Stimulated activated CD8-positive, alpha-beta memory T cell treated with anti-CD3 and anti-CD28 coated beads, Interleukin-15, amount 100 ng/mL, for 48 hours (primary cell): ENCODE measurements at places on chromosomes 6 and 20.

DNA sequence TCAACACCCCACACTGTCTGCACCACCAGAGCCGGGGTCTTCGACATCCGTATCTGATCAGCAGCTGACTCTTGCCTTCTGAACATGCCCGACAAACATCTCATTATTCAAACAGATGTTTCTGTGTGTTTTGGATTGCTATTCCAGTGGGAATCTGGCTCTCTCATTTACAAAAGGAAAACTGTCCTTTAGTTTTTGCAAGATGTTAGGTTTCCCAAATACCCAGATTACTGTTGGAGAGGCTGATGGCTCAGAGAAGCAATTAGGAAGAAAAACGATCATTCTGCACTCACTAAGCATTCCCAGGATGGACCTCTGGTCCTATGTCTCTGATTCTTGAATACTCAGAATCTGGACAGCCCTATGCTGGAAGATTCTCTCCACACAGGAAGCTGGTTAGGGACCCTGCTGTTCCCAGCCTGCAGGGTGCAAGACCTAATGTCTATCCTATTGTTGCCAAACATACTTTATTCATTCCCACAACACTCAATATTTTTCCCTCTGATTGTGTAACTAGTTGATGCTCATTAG lies 532.9 kb downstream of the CDH26 start:
- no peak for DNase-seq

- DNase-seq: no peak
These were observed 11.0 kb downstream of the RRBP1 start for GRCh38 chr20:17671011-17671410.

DNA sequence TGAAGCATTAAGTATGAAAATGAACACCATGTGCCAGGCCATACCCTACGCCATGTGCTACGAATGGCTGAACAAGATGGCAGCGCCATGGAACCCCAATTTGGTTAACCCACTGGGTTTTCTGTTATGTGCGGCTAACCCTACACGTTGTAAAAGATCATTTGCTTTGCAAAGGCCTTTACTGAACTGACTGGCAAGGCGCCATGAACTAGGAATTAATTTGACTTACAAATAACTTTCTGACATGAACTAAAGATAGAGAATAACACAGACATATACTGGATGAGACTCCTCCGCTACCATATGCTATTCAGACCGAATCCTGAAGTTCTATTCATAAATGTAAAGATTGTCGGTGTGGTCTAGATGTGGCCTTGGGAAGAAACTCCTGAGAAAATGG lies 3.9 kb downstream of the CNKSR3 start:
- DNase-seq: no peak

- DNase-seq: no peak
These were observed 11.8 kb downstream of the ZBTB24 start for GRCh38 chr6:109471105-109471810.

DNA sequence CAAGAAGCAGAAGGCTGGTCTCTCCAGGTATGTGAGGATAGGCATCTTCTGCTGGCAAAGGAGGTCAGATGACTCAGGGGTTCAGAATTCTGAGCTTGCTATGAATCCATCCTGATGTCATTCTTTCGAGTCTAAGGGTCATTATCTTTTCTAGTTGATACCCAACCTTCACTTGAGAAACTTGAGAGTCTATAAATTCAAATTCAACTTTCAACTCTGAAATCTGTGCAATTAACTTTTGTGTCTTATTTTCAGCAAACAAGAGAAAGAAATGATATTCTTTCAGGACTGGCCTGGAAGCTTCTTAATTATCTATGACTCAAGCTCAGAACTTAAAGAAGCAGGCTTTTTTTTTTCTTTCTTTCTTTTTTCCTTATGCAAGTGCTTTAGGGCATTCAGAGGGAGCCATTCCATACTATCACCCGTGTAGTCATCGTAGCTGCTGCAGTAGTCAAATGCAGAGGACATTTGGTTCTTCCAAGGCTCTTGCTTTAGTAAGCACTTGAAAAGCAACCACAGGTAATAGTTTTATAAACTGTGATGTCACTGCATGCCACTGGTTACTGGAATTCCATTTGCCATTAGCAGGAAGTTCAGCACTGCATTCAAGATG lies 93.0 kb downstream of the ADTRP start:
- DNase-seq: no peak

DNA sequence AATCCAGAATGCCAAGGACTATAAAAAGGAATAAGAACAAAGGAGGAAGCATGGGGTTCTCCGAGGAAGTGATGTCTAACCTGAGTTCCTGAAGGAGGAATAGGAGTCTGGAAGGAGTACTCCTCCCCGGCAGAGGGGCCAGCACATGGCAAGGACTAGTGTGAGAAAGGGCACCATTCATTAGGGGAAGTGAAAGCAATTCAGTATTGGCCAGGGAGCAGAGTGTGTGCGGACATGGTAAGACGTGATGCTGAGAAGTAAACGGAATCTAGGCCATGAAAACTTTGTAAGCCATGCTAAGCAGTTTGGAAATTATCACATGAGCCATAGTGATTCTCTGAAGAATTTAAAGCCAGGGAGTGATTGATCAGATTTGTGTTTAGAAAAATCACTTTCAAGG lies 218.9 kb upstream of the PRDM1 start:
- no peak for DNase-seq

- no peak for DNase-seq
These were observed 34.4 kb upstream of the PREP start for GRCh38 chr6:105437236-105437635.

- no peak for DNase-seq
These were observed 228.8 kb downstream of the HACE1 start for GRCh38 chr6:104630955-104631354.

GRCh38 chr6:967701-968100 lies 274.8 kb upstream of the EXOC2 start:
- DNase-seq: no peak

DNA sequence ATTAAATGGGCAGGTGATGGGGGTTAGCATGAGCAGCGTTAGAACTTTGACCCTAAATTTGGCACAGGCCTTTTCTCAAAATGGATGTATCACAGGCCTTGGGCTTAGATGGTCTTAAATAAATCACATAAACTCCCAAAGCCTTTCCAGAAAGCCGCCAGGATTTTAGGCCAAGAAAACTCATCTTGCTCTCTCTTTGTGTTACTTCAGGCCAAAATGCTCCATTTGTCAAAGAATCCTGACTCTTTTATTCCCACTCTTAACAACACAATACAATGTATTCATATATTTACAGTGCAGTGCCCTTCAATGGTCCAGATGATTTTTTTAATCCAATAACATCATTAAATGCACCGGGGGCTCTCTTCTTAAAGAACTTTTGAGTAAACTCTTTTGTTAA lies 5.9 kb upstream of the TCP11 start:
- no peak for DNase-seq

DNA sequence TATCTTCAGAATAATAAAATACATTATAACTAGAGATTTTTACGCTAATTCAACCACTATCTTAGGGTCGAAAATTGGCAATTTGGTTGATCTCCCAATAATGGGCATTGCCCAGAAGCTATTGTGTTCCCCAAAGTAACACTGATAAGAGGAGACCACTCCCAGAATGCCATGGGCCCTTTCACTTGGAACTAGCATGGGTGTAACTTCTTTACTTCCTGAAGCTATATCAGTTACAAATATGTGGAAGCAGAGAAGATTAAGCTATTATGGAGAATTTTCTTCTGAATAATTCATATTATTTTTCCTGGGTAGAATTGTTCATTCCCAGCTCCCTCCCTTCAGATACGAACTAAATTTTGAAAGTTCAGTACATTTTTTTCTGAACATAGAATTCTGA lies 48.2 kb upstream of the JAG1 start:
- DNase-seq: no peak

- DNase-seq: no peak
These were observed 53.5 kb upstream of the CEP85L start for GRCh38 chr6:118704915-118705314.
